LHCN-M2 (cell line): ENCODE measurements at places on chromosomes 1 and 21. TPM values are rescaled to one million over a fixed set of nuclear protein-coding genes. Genes with fewer than 3 reads are reported as not detected.

GRCh38 chr1:222728746-222729145 lies 8.3 kb upstream of the FAM177B start:
- no peak for DNase-seq

- DNase-seq, result peak; percentile 52
These were observed 430 bp downstream of the RBM15 start for GRCh38 chr1:110339407-110340206.

The TRNP1 gene
- 22.4 and 27.0 TPM in 2 replicates for total RNA-seq

The KLHL12 gene
- 30.7 and 35.6 TPM in 2 replicates for total RNA-seq

GRCh38 chr1:68273530-68273929 lies 41.2 kb upstream of the WLS start:
- DNase-seq, result no peak

- DNase-seq, result no peak
These were observed 67.3 kb downstream of the TGFBR3 start for GRCh38 chr1:91818713-91818975.

DNA sequence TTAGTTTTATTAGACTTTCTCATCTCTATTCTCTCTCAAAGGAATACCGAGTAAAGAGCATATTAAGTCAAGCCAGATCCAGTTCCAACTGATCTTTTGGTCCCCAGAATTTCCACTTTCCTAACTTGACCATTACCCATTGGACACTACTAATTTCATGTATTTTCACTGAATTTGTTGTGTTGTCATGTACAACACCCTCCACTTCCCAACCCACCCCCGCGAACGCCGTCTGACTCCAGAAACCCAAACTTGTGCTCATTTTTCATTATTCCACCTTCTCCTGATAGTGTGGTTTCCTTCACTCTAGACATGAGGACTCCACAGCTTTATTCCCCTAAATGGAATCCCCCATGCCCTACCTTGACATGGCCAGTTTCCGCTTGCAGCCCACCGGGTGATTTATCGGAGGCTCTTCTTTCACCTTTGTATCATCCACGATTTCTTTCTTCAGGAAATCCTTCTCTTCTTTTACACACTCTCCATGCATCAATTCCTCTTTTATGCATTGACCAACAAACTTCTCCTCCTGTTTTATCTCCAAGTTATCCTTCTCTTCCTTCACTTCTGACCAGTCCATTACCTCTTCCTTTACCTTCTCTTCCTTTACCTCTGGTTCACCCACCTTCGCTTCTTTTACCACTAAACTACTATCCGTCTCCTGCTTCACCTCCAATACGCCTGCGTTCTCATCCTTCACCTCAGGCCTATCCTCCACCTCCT lies 805 bp downstream of the ZNHIT6 start:
- DNase-seq, result no peak
